ENCODE measurements at places on chromosomes 11 and 22.

- DNase-seq, result no peak
These were observed 26.0 kb upstream of the FLI1 start for GRCh38 chr11:128667873-128668272.

GRCh38 chr11:93487032-93487483, 56.1 kb downstream of the SMCO4 start:
- DNase-seq, result no peak

DNA sequence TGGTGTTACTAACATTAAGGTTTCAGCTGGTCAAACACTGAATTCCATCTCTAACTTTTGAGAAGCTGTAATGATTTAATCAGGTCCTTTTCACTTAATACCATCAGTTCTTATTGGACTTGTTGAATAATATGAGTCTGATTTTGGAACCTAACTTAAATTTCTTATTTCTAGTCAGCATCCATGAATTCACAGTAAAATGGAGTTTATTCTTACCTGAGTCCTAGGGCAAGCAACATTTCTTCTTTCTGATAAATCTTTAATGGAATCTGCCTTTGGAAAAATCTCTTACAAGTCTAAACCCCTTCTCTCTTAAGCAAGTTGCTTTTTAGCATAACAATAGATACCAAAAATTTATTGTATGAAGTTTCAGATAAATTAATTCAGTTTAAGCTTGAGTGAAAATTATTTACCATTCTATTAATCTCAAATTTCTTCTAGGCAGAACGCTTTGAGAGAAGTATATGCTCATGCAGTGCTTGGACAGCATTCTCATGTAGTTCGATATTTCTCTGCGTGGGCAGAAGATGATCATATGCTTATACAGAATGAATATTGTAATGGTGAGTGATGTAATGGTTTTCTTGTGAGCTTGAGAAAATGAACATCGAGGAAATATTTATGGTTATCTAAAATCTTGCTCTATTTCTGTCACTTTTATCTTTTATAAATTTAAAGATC, 3.4 kb downstream of the WEE1 start:
- DNase-seq, result no peak

DNA sequence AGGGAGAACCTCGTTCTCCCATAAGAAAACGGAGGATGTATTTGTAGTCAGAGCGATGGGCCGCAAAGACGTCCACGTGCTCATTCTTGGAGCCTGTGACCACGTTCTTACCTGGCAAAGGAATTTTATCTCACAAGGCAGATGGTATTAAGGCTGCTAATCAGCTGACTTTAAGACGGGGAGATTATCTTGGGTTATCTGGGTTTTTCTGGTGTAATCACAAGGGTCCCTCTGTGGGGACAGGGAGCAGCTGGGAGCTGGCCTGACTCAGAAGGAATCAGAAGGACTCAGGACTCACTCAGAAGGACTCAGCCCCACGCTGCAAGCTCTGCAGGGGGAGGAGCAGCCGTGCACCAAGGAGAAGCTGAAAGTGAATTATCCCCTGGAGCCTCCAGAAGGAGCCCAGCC, 7.5 kb upstream of the SIGIRR start:
- no peak for DNase-seq

DNA sequence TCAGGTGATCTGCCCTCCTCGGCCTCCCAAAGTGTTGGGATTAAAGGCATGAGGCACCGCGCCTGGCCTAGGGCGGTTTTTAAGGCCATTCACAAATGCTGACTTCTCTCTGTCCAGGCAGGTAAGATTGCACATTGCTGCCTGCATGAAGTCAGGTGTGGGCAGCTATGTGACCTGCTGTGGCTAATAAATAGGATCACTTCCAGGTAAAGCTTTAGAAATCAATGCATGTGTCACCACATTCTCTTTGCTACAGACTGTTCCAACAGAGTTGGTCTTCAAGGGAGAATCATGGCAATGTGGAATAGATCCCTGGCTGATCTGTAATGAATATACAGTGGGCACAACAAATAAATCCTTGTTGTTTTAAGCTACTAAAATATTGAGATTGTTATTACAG, 260.3 kb upstream of the PITPNB start:
- DNase-seq, result no peak

DNA sequence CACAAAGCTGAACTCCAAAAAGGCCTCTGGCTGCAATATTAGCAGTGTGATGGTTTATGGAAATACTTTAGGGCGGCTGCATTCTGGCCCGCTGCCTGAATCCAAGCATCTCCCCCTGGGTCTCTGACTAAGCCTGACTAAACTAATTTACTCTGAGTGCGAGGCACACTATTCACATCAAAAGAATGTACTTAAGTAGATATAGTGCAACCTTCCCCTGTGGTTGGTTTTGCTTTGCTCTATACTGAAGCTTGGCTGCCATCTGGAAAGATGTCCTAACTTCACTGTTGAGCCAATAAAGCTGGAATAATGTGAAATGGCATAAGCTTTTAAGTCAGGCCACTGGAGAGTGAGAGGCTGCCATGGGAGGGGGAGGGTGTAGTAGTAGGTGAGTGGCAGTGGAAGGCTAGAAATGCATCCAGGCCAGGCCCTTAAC, 321.6 kb downstream of the AASDHPPT start:
- DNase-seq, result no peak

- DNase-seq, result peak; percentile 81
These were observed 2.3 kb downstream of the KRTAP5-11 start for GRCh38 chr11:71580057-71581003.

GRCh38 chr22:35893698-35894097, 134.9 kb downstream of the RBFOX2 start:
- DNase-seq, result no peak

GRCh38 chr11:75306529-75306928, 44.9 kb downstream of the ARRB1 start:
- DNase-seq, result no peak

GRCh38 chr22:10780281-10780680, 4747.7 kb upstream of the OR11H1 start:
- DNase-seq, result no peak

- no peak for DNase-seq
These were observed 2.0 kb downstream of the GRK2 start for GRCh38 chr11:67268081-67268961.

DNA sequence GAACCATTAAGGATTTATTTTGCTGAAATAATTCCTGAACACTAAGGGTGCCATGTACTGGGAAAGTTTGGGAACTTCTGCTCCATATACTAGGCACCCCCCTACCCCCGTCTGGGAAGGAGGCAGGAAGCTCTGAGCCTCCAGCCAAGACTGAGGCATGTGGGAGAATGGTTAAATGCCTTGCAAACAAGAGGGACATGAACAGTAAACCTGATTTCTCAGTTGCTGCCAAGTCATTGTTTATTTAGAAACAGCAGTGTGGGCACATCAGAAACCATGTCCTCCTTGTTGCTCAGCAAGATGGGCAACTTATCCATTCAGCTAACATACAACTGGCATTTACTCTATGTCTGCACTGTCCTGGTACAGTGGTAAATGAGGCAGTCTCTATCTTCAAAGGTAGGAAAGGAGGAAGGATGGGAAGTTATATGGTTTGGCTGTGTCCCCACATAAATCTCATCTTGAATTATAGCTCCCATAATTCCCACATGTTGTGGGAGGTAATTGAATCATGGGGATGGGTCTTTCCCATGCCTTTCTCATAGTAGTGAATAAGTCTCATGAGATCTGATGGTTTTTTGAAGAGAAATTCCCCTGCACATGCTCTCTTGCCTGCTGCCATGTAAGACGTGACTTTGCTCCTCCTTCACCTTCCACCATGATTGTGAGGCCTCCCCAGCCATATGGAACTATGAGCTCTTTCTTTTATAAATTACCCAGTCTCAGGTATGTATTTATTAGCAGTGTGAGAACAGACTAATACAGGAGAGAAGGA, 459.1 kb downstream of the MIAT start:
- DNase-seq, result peak; percentile 40

DNA sequence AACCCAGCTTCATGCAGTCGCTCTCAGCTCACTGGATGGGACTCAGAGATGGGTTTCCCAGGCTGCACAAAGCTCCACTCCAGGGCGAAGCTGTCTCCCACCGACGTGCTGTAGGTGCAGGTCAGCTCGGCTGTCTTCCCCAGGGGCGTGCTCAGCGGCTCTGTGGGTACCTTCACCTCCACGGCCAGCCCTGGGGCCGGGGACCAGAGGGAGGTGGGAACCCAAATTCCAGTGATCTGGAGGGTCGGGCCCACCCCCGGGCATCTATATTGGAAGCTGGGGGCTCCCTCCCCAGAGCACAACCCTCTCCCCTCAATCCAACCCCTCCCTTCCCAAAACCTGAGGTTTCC, 689 bp downstream of the VSIG2 start:
- no peak for DNase-seq

GRCh38 chr22:33332538-33332937, 274.4 kb upstream of the SYN3 start:
- DNase-seq, result no peak

DNA sequence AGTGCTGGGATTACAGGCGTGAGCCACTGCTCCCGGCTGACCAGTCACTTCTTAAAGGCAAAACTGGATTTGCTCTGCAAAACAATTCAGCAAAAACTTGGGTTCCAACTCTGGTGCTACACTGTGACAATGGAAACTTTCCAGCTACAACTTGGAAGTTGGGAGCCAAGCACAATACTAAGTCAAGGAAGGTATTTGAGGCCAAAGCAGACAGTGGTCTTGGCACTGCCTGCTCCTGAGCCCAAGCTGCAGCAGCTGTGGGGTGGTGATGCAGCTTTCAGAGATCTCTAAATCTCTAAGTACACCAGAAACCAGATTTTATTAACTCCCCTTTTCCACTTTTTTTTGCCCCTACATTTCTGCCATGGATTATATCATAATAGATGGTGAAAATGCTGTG, 17.5 kb downstream of the ADM start:
- DNase-seq, result no peak

GRCh38 chr11:64482588-64482987, 108.4 kb upstream of the SLC22A12 start:
- DNase-seq, result no peak

DNA sequence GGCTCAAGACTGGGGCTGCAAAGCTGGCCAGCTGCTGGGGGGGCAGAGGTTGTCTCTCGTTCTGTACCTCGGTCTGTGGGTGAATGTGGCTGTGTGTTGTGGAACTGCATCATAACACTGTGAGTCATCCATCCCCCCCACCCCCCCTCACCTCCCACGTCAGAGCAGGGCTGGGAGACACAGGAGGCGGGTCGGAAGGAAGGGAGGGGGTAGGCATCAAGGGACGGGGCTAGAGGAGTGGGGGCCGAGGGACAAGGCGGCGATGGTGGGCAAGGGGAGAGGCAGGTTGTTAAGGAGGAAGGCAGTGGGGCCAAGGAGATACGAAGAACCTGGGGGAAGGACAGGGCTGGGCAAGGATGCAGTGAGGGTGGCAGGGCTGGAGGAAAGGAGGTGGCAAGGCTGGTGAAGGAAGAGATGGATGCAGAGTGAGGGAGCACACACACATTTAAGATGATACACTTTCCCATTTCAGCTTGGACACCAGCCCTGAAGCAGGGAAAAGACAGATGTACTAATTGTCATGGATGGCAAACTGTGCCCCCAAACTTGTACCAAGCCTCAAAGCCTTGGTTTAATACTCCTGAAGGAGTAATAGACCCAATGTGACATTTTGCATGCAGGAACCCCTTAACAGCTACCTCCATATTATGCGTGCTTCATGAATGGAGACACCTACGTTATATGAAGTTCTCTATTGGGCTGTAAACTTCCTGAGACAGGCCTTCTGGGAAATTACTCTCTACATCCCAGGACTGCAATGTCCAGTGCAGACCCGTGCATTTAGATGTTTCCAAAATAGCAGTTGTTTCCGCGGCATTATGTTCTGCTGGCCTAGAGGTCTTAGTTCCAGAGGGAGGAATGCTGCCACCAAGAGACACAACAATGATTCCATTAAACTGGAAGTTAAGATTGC, at the start of gene YPEL4:
Gene YPEL4, minus strand, starts transcription at position 87 of the 913 bp plus-strand sequence. CDS start 2,805 bp downstream, outside the sequence.
- no peak for DNase-seq

DNA sequence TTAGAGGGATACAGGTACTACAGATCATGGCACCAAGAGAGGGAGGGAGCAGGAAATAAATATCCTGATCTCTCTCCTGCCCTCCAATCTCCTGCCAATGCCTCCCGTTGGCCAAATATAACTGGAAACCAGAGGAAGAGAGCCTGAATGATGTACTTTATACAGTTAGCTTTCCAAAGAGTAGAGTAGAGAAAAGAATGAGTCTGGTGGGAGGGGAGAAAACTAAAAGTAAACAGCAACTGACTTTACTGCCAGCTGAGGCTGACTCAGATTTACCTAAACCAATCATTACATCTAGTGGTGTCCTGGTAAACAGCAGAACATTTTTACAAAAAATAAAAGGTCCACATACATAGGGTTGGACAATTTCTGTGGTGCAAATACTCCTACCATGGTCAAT, 5.1 kb downstream of the MPZL3 start:
- no peak for DNase-seq

DNA sequence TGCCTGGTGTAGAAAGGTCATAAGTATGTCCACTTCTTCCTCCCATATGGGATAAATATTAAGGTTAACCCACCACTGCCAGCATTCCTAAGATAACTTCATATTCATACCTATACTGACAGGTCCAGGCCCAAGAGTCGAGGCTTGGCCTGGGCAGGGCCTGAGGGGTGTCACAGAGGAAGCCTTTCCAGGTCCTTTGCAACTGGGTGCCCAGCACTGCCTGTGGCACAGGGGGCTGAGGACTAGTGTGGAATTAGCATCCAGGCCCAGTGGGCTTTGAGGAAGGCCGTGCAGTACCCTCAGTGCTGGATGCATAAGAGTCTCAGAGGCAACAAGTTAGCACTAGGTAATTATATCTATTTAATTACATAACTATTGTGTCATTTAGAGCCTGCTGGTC, 65.4 kb downstream of the PKNOX2 start:
- DNase-seq, result no peak

DNA sequence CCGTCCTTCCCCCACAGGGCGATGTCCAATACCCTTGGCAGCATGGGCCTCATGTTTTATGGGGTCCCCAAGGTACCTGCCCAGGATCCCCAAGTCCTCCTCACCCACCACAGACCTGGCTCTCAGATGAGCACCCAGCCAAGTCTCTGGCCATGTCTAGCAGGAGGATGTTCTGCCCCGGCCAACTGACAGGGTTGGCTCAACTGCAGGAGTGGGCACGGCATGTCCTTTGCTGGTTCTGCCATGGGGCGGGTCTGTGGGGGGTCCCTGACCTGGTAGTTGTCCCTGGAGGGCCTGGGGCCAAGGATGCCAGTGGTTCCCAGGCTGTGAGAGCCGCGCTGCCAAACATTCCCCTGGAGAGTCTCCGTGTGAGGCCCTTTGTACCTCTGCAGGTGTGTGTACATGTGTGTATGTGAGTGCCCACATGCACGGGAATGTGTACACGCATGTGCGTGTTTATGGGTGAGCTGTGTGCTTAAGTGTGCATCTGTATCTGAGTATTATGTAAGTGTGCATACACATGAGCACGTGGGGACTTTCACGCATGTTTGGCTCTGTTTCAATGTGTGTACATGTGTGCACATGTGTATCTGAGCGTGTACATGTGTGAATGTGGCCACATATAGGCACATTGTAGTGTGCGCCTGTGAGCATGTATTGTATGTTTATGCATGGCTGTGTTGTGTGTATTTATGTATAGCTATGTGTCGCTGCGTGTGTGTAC, 85.5 kb downstream of the KCNQ1 start:
- DNase-seq, result no peak

GRCh38 chr11:34621876-34622275, 983 bp downstream of the EHF start:
- no peak for DNase-seq

GRCh38 chr11:67382276-67383136, 9.1 kb upstream of the CLCF1 start:
- DNase-seq, result no peak

Data from LNCaP clone FGC (cell line).